ENCODE measurements at places on chromosomes 5 and 9.

DNA sequence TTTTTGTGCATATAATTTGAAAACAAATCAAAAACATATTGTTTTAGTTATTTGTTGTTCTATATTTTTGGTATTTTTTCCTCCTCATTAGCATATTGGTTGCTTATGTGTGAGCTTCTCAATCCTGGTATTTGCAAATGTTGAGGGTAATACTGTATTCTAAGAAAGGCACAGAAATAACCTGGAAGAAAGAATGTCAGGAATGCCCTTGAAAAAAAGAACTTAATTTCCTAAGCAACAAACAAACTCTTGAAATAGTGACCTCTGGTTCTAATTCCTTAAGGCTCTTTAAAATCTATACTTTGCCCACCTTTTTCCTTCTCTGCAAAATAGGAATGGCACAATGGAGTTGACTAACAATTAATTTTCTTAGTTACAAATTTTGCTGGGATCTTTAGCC, 117.5 kb downstream of the HMHB1 start:
- DNase-seq, result no peak

GRCh38 chr5:97418462-97418861, 235.4 kb upstream of the RIOK2 start:
- DNase-seq, result no peak

DNA sequence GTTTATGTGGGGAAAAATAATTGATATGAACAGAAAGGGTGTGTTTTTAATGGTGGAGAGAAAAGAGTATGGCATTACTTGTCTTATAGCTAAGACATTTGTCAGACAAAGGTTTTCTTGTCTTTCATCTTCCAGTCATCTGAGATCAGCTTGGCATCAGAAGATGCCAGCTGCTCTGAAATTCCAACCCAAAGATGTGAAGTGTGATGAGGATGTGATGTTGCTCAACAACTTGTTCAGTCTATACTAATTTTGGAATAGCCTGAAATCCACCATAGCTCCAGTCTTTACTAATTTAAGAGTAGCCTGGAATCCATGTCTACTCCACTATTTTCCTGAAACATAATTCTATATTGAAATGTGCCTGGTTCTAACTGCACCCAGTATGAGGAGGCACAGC, 182.3 kb downstream of the CFAP90 start:
- no peak for DNase-seq

GRCh38 chr9:124504530-124505005, 2.6 kb downstream of the NR5A1 start:
- DNase-seq, result no peak

- DNase-seq, result no peak
These were observed 161.0 kb downstream of the SLC25A46 start for GRCh38 chr5:110899566-110900412.

- no peak for DNase-seq
These were observed 304.3 kb upstream of the CTNND2 start for GRCh38 chr5:12208366-12209100.

GRCh38 chr9:136089697-136090045, 5.4 kb downstream of the NACC2 start:
- no peak for DNase-seq

DNA sequence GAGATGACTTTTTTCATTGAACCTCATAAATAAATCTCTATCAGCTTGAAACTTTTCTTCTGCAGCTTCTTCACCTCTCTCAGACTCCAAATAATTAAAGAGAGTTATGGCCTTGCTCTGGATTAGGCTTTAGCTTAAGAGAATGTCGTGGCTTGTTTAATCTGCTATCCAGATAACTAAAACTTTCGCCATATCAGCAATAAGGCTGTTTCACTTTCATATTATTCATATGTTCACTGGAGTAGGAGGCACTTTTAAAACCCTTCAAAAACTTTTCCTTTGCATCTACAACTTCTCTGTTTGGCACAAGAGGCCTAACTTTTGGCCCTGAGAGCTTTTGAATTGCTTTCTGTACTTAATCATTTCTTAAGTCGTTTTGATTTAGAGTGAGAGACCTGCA, 386.9 kb upstream of the FAM174A start:
- DNase-seq, result no peak

DNA sequence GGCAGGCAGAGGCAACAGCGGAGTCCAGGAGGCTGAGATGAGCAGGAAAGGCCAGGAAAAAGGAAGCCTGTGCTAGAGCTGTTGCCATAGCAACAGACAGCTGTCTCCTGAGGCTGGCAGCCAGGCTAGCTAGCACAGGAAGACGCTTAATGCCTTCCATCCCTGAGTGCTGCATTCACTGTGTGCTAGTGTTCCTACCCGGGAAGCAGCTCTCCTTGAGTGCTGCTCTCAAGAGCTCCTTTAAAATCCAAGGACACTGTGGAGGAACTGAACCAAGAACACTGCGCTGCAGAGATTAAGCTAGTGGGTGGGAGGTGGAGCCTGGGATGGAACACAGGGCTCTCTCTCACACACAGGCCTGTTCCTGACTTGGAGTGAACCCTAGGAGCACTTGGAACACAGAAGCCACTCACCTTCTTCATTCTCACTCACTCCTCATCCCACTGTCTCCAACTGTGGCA, 53.5 kb upstream of the IL7R start:
- DNase-seq, result peak; percentile 43

DNA sequence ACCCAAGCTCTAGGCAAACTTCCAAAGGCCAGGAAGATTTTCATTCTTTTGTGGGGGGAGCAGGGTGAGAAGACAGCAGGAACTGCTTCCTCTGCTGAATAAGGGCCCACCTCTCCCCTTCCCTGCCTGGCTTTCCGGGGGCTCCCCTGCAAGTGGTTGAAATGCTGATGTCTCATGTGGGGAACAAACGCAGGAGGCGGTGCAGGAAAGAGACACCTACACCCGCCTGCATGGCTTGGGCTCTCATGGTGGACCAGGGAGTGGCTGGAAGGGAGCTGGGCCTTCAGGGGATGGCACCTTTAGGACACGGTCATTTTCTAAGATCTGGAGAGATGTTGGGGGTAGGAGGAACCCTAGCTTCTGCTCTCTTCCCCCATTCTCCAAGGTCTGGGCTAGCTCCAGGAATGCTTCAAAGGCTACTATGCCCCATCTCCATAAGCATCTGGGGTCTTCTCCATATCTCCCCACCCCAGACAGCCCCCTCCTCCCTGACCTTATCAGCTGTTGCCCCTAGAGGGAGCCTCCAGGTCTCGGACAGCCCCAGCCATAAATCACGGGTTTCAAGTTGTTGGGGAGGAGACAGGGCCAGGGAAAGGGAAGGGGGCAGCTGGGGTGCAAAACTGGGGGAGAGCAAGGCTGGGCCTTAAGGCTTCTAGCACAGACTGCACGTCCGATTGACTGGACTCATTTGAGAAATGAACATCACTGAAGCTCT, 76.6 kb downstream of the PSD2 start:
- no peak for DNase-seq

GRCh38 chr5:1555011-1555807, 31.4 kb upstream of the LPCAT1 start:
- no peak for DNase-seq

DNA sequence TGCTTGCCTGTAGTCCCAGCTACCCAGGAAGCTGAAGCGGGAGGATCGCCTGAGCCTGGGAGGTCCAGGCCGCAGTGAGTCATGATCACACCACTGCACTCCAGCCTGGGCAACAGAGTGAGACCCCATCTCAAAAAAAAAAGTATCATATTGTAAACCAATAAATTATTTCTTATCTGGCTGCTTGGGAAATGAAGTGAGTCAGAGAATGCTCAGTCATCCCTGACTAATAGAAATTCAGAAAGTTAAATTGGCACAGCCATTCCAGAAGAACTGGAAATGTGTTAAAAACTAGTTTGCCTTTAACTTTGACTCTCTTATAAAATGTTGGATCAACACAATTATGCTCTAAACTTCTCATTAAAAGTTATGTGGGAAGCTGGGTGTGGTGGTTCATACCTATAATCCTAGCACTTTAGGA, 9.8 kb upstream of the GNE start:
- no peak for DNase-seq

DNA sequence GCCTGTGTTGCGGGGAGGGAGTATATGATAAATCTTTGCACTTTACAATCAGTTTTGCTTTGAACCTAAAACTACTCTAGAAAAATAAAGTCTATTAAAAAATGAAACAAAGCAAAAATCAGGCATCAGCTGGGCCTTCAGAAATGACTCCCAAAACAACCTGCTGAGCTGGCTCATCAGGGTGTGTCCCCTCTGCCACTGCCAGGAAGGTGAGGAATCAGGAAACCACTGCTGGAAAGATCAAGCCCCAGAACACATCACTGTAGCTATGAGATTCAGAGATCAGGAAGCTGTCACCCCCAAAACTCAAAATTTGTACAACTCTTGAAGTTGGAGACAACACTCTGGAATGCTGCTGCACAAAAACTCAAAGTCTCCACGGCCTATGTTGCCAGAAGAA, 40.5 kb upstream of the TBCA start:
- no peak for DNase-seq

- peak; percentile 42 for DNase-seq
These were observed 155.8 kb upstream of the IRX4 start for GRCh38 chr5:2038321-2039179.

- no peak for DNase-seq
These were observed 362.4 kb upstream of the RIOK2 start for GRCh38 chr5:97545446-97545845.

- DNase-seq, result no peak
These were observed 137.5 kb downstream of the ICE1 start for GRCh38 chr5:5560016-5560415.

GRCh38 chr5:135147294-135148090, 113.5 kb upstream of the PITX1 start:
- no peak for DNase-seq

GRCh38 chr9:89446961-89447310, 51.0 kb downstream of the SEMA4D start:
- no peak for DNase-seq

- DNase-seq, result no peak
These were observed 21.6 kb downstream of the HMGXB3 start for GRCh38 chr5:150022158-150022531.

GRCh38 chr5:39420482-39421145, 4.2 kb downstream of the DAB2 start:
- DNase-seq, result no peak

DNA sequence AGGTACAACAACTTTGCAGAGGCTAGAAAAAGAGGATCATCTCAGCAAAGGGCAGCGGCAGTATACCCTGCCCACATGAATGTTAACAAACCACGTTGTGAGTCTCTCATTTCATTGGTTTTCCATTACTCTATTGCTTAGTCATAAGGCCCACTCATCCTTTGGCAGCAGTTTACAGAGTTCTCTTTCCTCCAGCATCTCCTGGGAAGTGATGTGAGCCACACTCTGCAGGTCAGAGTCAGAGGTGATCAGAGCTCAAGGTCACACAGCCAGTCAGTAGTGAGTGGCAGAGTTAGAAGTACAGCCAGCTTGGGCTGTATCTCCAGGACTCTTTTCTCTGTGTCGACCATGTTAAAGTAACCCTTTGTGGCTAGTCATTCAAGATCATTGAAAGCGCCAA, 599.6 kb upstream of the GRAMD2B start:
- no peak for DNase-seq

GRCh38 chr9:121851641-121852091, 200.2 kb downstream of the DAB2IP start:
- DNase-seq, result no peak

DNA sequence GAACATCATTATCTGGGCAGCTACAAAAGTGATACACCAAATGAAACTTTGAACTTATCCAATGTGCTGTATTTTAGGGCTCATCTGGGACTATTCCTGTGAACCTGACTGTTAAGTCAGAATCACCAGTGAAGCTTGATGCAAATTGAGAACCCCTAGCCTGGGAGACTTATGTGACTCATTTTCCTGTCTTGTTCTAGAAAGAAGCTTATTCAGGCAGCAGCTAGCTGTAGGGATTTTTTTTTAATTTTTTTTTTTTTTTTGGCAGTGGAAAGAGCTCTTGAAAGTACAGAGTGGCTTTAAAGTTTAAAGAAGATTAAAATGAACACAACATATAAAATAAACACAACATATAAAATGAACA, 81.1 kb upstream of the TNFAIP8 start:
- DNase-seq, result no peak

GRCh38 chr9:137446851-137447471, 5.8 kb upstream of the ENTPD8 start:
- DNase-seq, result no peak

Data from anterior cingulate cortex (tissue), 58 donors.